ENCODE measurements at places on chromosomes 7 and 10.

- no peak for DNase-seq
Observed at GRCh38 chr10:77834943-77835668, 91.4 kb downstream of the DLG5 start.

DNA sequence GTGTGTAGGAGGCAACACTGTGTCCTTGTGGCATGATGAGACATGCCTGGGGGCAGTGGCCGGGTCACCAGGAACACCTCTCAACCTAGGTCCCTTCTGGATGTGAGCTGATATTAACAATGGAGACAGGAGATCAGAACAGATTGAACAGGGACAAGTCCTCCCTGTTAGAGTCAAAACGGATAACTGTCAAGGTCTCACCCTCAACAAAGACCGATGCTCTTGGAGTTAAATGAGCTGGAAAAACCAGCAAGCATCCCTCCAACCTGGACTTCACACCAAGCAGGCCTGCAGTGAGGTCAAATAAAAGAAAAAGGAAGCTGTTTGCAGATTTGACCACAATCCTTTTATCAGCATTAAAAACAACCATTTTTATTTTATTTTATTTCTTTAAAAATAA lies 49.0 kb downstream of the SLIT1 start:
- DNase-seq = no peak

DNA sequence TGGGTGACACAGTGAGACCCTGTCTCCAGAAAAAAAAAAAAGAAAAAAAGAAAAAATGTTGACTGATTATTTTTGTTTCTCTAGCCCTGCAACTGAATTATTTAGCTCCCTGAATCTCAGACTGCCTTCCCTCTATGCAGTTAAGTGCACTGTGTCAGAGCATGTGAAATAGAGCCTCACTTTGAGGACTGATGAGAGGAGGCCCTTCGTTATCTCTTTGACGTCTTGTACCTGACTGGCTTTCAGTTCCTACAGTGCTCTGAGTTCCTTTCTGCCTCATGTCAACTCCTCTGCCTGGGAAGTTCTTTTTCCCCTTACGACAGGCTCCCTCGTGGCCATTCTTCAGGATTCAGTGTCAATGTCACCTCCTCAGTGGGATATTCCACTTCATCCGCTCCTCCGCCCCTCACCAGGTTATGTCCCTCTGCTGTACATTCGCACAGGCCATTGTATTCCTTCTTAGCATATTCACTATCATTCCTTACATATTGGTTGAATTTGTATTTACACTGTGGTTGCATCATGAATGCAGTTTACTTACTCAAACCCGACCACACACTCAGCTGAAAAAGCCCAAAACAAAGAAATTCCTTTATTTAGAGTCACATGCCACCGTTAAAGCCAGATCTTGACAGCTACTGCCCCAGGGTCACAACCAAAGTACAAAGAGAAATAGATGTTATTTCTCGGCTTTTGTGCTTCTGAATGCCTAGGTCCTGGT lies 18.1 kb upstream of the CAMK2G start:
- no peak for DNase-seq

DNA sequence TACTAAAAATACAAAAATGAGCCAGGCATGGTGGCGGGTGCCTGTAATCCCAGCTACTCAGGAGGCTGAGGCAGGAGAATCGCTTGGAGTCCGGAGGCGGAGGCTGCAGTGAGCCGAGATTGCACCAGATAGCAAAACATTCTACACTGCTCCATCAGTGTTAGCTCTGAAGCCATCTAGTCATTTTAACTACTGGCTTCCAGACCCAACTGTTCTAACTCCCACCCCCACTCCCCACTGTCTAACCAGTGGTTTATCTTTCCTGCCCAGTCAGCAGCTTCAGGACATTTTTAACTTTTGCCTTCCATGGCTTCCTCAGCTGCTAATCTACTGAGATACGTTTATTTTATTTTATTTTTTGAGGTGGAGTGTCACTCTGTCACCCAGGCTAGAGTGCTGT lies 6.2 kb upstream of the FRAT1 start:
- DNase-seq = no peak

DNA sequence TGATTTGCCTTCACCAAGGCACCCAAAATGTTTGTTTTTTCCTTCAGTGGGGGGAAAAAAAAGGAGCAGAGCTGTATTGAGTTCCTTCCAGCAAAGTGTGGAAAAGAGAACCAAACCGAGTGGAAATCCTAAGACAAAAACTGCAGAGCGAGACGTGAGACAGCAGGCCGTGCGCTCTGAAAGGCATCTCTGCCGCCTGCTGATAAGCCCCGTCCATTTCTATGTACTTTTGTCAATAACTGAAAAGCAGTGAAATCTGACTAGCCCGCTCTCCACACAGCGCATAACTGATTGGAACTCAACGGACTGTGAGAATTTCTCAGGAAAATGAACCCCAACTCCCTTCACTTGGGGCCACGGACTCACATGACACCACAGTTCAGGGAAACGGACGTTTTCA lies 83.2 kb downstream of the COBL start:
- no peak for DNase-seq

GRCh38 chr7:83005410-83005809 lies 157.3 kb downstream of the PCLO start:
- DNase-seq = peak; percentile 16

Data from glomerular endothelial cell (primary cell).